Osteoblast (primary cell): ENCODE measurements at places on chromosomes 12 and 14.

GRCh38 chr12:26287671-26288381 lies 92.5 kb downstream of the SSPN start:
- no peak for DNase-seq

- DNase-seq: peak; percentile 68
These were observed 356.7 kb downstream of the ETNK1 start for GRCh38 chr12:22981711-22982110.

DNA sequence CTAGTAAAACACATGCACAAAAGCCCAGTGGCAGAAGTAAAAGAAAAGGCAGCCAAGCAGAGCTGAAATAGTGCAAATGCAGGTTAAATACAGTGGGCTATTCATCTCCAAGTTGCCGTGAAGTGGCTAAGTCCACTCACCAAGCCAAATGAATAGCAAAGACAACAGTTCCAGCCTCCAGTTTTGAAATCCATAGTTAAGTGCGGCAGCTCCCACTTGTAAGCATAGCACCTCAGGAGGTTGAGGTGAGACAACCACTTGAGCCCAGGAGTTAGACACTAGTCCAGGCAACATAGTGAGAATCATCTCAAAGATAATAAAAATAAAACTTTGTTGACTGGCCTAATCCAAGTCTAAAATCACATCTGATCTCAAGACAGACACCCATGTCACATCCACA lies 9.8 kb upstream of the PHLDA1 start:
- DNase-seq: no peak

- DNase-seq: no peak
These were observed 603.5 kb downstream of the RPL10L start for GRCh38 chr14:46048127-46048526.

DNA sequence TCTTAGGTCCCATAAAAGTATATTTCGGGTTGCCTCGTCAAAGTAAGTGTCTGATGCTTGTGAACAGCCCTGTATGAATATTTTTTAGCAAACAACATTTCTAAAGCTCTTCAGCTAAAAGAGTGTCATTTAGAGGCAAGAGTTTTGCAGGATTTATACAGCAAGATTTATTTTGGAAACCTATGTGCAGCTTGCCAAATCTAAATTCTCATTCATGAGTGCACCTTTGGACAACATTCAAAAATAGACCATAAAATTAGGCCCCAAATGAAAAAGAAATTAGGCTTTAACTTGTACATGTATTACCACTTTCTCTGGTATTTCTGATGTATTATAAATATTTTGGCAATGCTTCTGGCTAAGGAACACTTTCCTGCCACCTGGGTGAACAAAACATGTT lies 224.4 kb upstream of the PDZRN4 start:
- no peak for DNase-seq

DNA sequence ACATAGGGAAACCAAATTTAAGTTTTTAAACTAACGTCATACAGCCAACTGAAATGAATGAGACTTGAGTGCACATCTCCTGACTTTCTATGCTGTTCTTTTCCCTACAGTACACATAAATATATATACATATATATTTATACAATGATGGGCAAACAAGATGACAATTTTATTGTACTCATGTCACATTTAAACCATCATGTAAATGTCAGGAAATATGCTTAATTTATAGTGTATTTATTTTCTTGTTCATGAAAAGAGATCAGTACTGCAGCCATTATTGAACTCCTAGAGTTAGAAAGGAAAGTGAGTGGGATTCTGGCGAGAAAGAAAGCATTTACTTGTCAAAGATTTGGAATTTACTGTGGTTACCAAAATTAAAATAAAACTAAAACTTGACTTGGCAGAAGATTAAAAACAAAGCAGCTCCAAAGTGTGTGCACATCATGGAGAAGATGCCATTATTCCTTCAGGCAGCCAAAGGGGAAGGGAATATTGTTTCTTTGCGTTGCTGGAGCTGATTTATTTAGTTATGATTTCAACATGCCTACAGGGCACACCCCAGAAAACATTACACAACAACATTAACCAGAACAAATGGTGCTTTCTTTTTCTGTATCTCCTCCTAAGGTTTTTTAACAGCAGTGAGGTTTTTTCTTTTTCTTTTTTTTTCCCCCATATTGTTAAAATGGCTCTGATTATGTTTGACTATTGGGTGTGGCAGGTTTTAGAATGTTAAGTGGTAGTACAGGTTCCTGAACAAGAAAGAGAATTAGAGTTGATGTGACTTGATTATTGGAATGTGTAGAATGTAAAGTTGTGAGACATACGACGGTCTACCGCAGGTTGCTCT lies 144.6 kb downstream of the RAD51B start:
- peak; percentile 34 for DNase-seq

DNA sequence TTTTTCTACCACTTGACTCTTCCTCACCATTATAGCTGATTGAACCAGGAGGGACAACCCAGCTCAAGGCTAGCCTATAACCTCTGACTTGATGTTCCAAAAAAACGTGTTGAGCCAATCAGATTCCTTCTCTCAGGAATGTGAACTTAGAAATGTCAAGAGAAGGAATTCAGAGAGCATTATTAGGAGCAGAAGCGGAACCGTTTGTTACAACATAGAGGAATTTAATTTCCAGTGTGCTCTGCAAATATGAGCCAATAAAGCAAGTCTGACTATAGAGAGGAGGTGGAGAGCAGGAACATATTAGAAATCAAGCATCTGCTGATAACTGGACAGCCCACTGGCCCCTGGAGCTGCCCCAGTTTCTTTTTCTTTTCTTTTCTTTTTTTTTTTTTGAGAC lies 15.3 kb upstream of the PELI2 start:
- no peak for DNase-seq

DNA sequence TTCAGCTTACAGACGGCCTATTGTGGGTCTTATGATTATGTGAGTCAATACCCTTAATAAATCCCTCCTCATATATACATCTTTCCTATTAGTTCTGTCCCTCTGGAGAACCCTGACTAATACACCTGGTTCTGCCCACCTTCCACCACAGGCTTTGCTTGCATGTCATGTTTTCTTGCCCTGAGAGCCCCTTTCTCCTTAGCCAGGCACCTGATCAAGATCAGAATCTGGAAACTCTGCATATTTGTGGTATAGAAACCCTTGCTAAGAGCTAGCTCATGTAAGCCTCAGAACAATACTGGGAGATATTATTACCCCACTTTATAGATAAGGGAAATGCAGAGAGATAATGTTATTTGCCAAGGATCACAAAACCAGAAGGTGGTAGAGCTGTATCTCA lies 52.9 kb upstream of the JDP2 start:
- no peak for DNase-seq

- DNase-seq: no peak
These were observed 71.8 kb downstream of the PAWR start for GRCh38 chr12:79618848-79619404.

DNA sequence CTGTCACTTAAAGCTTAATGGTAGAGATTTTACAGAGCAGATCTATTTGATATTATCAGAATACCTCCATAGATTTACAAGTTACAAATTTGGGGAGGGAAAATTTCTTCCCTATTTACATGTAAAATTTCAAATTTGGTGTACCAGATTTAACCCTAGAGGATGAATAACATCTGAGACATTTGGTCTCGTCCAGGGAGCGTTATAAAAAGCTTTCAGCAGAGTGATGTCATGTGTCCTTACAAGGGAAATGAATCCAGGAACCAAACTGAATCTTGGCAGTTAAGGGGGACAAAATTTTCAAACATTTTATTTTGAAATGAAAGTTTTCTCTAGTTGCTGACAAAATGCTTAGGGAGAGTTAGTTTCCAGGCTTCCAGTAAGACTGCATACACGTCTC lies 4.5 kb upstream of the CDK17 start:
- no peak for DNase-seq

DNA sequence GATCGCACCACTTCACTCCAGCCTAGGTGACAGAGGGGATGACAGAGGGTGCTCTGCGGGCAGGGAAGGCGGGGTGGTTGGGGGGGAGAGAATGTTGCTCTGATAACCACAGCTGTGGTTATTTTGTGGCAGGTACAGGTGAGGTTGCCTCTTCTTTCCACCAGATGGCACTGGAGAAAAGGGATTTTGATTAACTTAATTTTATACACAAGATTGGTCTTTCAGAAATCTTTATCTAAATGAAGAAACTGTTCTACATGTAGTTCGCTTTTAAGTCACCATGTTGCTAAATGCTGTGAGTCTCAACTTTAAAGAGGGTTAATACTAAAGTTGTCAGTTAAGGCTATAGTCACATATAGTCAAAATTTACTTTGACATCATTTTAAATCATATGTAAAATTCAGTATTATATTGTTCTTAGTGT lies 25.7 kb downstream of the FGF23 start:
- no peak for DNase-seq

- peak; percentile 75 for DNase-seq
These were observed 16.6 kb upstream of the TRAF3 start for GRCh38 chr14:102760496-102761193.

DNA sequence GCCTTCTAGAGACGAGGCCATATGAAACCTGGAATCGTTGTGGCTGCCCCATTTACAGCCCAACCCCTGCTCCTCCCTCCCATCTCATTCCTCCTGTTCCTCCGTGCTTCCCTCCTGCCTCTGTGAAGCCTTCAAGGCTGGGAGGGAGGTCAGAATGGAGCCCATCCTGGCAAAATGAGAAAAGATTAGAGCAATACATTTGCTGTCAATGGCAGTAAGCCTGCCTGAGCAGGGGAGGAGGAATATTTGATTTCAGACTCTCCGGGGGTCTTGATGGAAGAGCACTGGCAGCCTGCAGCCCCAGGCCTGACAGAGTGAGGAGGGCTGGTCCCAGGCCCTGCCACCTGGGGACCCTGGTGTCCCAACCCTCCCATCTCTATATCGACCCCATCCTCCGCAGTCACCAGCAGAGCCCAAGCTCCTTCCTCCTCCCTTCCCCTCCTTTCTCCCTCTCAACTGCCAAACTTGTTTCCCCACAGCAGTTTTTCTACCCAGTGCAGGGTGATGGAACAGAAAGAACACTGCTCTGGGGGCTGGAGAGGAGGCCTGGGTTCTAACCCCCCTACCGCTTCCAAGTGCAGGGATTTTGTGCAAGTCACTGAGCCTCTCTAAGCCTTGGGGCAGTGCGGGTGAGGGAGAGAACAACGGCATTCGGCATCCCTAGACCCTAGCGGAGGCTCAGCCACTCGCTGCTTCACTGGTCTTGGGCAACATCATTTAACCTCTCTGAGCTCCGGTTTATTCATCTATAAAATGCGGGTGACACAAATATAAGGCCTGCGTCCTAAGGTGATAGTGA lies 16.0 kb upstream of the RACGAP1 start:
- DNase-seq: peak; percentile 44

DNA sequence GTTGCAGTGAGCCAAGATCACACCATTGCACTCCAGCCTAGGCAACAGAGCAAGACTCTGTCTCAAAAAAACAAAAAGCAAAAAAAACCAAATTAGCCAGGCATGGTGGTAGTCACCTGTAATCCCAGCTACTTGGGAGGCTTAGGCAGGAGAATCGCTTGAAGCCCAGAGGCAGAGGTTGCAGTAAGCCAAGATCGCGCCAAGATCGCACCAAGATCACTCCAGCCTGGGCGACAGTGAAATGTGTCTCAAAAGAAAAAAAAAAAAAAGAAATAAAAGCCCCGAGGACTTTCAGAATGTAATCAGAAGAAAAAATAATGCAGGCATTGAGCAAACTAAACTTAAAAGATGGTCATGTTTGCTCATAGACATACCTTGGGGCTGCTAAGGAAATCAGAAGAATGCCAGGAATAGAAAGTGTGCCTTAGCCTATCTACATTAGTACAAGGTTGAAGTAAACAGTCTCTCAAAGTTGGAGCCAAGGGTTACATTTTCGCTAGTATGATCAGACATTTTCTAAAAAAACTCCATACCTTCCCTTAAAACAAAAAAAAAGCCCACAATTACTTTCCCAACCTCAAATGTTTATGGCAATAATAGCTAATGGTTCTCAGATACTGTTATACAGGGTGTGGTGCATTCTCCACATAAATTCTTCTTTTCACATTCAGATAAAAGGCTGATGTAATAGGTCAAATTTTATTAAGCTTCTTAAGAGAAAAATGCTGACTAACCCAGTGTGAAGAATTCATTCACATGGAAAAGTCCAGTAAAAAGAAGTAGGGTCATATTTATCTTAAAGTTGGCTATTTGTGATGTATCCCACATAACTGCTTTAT lies 15.8 kb downstream of the DTD2 start:
- peak; percentile 76 for DNase-seq

DNA sequence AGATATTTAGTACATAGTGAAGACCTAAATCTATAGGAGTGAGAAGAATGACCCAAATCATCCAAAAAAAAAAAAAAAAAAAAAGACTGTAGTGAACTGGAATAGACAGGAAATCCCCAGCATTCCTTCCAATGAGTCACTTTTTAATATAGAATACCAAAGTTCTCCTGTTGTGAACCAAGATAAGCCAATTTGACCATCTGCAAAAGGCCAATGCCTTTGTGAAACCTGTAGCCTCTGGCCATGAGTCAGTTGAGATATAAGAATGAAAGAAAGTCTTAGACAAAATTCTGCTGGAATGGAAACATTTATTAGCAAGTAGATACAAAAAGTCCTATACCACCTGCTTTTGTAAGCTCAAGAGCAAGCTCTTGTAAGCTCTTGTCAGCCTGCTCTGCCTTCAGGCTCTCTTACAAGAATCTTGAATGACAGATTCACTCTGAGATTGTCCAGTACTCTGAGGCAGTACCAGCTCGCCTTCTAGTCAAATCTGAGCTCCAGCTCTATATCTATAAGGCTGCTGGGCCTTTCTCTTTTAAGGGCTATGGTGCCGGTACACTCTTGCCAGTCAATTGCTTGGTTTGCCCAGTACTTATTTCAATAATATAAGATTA lies 243.0 kb upstream of the TMTC1 start:
- no peak for DNase-seq

- no peak for DNase-seq
These were observed 328.8 kb upstream of the NOVA1 start for GRCh38 chr14:26926585-26926984.

DNA sequence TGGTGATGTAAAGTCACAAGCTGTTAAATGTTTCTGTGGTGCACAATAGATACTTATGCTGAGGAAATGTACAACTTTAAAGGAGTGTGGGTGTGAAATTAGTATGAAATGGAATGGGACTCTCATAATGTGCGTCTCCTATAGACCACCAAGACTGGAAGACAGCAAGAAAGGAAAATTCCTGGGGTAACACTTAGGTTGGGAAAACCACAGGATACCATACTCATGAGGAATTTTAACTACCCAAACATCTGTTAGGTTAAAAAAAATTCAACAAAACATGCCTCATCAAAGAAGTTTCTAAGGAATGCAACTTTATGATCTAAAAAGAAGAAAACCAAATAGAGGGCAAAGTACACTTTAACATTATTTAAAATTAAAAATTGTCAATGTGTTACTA lies 113.7 kb upstream of the MYF6 start:
- peak; percentile 30 for DNase-seq

DNA sequence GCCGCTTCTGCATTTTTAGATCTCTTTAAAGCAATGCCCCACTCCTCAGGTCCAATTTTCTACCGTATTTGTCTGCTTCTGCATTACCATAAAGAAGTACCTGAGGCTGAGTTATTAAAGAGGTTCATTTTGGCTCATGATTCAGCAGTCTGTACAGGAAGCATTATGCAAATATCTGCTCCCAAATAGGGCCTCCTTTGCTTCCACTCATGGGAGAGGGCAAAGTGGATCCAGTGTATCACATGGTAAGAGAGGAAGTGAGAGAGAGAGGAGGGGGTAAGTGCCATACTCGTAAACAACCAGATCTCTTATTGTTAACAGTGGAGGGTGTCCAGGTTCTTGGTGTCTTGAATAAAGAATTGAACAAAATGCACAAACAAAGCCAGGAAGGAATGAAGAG lies 316.1 kb upstream of the SEL1L start:
- DNase-seq: no peak

GRCh38 chr12:129819391-129819790 lies 84.4 kb downstream of the TMEM132D start:
- DNase-seq: no peak
